OCI-LY7 (cell line): ENCODE measurements at places on chromosomes 12 and 14. TPM values are rescaled to one million over a fixed set of nuclear protein-coding genes. Genes with fewer than 3 reads are reported as not detected.

DNA sequence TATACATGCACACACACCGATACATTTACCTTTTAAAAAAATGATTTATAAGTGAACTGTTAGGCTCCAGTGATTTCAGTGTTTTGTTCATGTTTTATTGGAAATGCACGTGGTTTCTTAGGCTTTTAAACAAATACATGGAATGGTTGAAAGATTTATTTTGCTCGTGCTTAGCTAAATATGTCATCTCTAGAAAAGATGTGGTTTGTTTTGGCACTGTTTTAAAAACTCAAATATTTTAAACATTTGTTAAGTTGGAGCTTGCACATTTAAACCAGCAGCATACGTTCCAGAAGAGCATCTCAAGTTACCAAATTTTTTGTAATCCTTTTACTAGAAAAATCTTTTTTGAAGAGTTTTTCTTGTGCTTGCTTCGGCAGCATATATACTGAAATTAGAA lies 44.5 kb downstream of the FOXA1 start:
- DNase-seq, result no peak

GRCh38 chr14:86915406-86915805 lies 1077.6 kb downstream of the GALC start:
- no peak for DNase-seq

DNA sequence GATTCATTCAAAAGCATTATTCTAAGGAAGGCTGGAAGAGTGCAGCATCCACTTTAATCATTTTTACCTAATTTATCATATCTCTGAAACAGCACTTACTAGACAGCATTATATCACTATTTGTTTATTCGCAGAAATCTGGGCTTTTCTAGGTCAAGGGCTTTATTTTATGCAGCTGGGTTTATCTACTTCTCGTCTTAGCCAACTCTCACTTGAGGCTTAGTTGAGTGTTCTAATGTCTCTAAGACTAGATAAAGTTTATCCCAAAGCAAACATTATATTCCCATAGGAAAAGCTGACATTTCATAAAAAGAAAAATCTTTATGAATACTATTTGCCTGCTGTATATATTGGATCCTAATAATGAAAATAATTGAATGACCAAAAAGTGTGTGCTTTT lies 720.8 kb upstream of the FLRT2 start:
- DNase-seq, result no peak

Gene ARHGAP5
- 19.8 and 20.4 TPM in 2 replicates for total RNA-seq

- no peak for DNase-seq
Observed at GRCh38 chr14:93027810-93028723, 87.7 kb downstream of the ITPK1 start.

DNA sequence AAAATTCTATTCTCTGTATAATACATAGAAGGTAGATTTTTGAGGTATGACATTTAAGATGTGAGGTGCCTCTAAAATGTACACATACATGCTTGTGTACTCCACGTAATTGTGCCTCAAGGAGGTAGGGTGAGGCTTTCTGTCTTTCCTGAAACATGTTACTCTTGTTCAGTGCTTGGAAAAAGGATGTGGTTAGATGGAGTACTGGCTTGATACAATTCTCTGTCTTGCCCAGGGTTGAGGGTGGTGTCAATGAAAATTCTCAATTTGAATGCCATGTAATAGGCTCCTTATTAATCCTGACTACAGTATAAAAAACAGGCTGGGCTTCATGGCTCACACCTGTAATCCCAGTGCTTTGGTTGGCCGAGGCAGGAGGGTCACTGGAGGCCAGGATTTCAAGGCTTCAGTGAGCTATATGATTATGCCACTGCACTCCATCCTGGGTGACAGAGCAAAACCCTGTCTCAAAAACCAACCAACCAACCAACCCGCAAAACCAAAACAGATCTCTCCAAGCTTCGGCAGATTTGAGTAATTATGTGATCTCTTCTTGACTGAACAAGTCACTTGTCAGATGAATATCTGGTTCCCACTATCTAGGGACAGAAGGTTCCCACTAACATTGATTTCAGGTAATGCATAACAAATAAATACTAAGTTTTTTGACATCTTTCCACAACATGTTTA lies 41.6 kb downstream of the RCOR1 start:
- DNase-seq, result no peak

DNA sequence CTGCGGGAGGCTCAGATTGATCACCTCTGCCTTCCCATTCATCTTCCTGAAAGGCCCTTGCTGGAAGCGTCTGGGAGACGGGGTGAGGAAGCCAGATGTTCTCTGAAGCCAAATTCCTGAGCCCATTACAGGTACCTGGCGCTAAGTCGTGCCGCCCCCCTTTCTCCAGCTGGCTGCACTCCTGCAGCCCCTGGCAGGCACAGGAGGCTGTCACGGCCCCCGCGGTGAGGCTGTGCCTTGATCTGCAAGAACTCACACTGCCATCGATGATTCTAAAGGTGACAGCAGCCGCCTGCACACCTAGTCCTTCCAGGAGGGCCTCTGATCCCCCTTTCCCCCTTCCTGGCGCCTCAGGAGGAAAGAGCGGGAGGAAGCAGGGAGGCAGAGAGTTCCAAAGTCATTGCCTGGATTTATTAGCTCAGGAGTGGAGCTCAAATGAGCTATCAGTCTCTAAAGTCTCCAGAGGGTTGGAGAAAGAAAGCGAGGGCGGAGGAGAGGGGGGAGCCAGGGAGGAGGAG lies 106.9 kb downstream of the RFLNA start:
- DNase-seq, result no peak

Gene PPFIBP1
- total RNA-seq, result 12.1 and 14.6 TPM in 2 replicates

DNA sequence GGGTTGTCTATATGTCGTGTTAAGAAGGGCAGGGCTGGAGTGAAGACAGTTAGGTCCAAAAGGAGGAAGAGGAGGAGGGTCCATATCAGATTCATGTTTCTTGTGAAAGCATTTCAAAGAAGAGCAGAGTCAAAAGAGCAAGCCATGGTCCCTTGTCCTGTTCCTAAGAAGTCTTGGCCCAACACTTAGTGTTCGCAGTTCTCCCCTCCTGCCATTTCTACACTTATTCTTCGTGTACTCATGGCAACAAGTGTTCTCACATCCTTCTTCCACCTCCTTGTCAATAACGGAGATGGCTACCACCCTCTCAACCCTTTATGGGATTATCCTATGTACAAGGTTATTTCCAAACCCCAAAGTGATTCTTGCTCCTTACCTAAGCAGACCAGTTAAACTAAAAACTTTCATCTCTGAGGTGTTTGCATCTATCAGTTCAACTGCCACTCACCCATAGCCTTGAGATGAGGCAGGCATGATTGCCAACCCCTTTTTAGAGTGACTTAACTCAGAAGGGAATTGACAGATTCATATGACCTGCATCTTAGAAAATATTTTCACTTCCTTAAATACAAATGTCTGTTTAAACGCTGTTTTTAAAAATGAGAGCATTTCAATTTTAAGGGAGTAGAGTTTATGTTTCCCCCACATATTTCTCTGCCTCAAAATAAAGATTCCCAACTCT lies 19.8 kb upstream of the RNASE2 start:
- no peak for DNase-seq

DNA sequence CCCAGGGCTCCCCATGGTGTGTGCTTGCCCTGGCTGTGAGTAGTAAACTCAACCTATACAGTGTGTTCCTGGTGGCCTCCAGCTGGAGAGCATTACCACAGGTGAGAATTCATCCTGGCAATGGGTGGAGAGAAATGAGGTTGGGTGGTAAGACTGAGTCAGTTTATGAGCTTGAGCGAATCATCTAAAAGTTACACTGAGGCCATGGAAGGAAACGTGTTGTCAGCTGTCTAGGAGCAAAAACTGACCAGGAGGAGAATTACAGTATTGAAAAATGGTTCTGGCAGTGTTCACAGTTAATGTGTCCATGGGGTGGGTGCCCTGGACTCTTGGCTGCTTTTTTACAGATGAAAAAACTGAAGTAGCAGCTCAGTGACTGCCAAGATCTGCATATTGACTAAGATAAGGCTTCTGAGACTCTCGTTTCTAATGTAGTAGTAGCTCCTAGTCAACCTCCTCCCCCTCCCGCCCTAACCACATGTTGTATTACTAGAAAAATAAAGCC lies 202.0 kb upstream of the AMIGO2 start:
- DNase-seq, result no peak

DNA sequence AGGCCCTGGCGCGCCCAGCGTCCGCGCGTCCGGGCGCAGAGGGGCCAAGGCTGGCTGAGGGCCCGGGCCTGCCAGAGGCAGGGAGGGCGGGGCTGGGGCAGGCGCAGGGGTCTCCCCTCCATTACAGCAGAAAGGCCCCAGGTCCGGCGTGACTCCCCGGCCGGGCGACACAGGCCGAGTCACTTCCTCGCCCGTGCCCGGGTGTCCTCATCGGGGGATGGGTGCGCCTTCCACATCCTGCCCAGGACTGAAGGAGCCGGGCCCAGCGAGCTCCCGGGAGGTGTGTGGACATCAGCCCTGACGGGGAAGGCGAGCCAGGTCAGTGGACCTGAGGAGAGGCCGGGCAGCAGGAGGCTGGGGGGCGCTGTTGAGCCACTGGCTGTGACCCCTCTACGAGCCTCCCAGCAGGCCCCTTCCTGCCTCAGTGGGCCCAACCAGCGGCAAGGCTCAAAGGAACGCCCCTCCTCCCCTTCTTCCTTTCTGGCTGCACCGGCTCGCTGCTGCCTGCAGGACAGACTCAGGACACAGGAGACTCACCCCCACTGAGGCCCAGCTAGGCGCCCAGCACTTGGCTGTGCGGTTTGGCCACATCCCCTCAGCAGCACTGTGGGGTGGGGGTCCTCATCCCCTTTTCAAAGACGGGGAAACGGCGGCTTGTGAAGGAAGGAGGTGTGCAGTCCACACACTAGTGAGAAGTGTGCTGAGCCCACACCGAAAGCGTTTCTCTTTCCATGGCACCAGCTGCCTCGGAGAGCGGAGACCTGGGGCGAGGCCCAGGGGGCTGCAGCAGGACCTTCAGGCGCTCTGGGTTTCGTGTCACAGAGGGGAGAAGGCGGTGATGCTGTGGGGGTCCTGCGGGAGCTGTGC lies 606 bp downstream of the TNFAIP2 start:
- DNase-seq, result no peak

- no peak for DNase-seq
Observed at GRCh38 chr12:124295431-124296058, 652 bp downstream of the RFLNA start.

Gene ANKS1B
- 5.4 and 6.0 TPM in 2 replicates for total RNA-seq

Gene PPP1R36
- not detected in 2 replicates for total RNA-seq

Gene CD163L1
- total RNA-seq, result not detected in 2 replicates

DNA sequence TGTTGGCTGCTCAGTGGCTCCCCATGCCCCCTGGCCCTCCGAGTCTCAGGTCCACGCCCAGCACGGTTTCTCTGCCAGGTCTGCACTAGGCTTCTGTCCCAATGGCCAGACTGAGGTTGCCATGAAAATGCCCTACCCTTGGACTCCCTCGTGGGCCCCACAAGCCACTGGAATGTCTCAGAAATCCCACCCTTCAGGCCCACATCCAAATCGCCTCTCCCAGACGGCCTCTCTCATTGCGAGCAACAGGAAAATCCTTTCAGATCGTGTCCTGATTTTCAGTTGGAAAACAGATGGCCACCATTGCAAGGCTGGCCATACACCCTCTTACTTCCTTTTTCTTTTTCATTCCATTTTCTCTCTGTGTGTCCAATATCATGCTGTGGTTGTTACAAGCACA lies 77.3 kb downstream of the IRF2BPL start:
- no peak for DNase-seq

GRCh38 chr14:103890821-103891666 lies 37.2 kb upstream of the TDRD9 start:
- no peak for DNase-seq

- peak; percentile 95 for DNase-seq
Observed at GRCh38 chr12:105330283-105330930, at the start of gene C12orf75. C12orf75 (plus strand) TSS chr12:105330691; CDS start chr12:105330892, 201 bp downstream.

Gene TAS2R14
- total RNA-seq, result 2.4 and 2.8 TPM in 2 replicates
